Psoas muscle (tissue), 8 donors: ENCODE measurements at places on chromosomes 6 and 20. TPM values are rescaled to one million over a fixed set of nuclear protein-coding genes. Genes with fewer than 3 reads are reported as not detected.

- DNase-seq: no peak
These were observed 211.8 kb downstream of the QKI start for GRCh38 chr6:163626073-163626867.

GRCh38 chr6:121157906-121158305 is 176.4 kb downstream of the TBC1D32 start:
- no peak for DNase-seq

- DNase-seq: no peak
These were observed 80.1 kb downstream of the AIG1 start for GRCh38 chr6:143140767-143141166.

HUS1B gene
- 0.22 TPM for total RNA-seq
